CD8-positive, alpha-beta memory T cell (primary cell): ENCODE measurements at places on chromosomes 12 and 14. TPM values are rescaled to one million over a fixed set of nuclear protein-coding genes. Genes with fewer than 3 reads are reported as not detected.

B3GNT4 gene
- total RNA-seq = 0.18 TPM

ACSM4 gene
- not detected for total RNA-seq

TEAD4 gene
- 1.7 TPM for total RNA-seq

AVPR1A gene
- total RNA-seq = not detected

DNA sequence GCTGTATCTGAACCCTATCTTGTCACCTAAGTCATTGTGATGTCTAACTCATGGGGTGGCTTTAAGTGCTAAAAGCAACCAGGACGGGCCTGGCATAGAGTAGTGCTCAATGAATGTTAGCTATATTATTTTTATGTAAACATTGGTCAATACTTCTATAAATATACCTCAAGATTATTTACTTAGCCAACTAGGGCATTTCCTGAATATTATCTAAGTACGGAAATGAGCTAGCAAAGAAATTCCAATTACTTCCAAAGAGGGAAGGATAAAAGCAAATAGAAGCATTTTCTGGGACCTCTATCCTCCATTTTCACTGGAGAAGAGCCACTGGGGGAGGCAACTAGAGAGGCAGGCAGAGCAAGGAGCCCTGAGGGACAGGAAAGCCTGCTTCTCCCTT, 20.6 kb downstream of the CCDC92 start:
- no peak for DNase-seq

NYNRIN gene
- 0.02 TPM for total RNA-seq
